ENCODE measurements at places on chromosomes 5 and 9.
A peak's percentile ranks its signal among the peaks of the same experiment; 100 is the strongest.

DNA sequence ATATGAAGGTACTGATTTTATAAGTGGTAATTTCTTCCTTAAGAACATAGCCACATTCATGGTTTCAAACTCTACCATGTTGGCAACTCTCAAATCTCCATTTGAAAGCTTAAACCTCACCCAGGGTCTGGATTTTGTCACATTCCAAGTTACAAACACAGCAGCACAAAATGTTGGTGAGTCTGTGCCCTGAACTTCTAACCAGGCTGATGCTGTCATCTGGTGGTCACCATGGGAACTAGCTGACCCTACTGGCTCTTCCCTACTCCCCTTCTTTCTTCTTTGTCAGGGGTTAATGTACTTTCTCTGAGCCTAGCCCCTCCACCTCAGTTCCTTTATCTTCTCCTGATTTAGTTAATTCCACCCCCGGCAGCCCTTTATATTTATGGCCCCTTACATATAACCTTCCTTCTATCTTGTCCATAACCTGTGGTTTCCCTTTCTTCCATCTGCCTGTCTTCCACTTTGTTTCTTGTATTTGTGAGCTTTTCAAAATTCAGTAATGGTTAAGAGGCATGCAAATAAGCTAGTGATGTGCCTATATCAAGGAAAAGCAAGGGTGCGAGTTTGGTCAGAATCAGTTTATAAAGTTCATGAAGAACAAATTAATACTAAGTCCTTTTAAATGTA lies 35.9 kb downstream of the TGFBR1 start:
- DNase-seq, result peak; percentile 70

GRCh38 chr5:127832067-127832466 lies 128.9 kb downstream of the CCDC192 start:
- DNase-seq, result peak; percentile 10

- no peak for DNase-seq
Observed at GRCh38 chr5:135255461-135256178, 143.4 kb downstream of the MACROH2A1 start.

DNA sequence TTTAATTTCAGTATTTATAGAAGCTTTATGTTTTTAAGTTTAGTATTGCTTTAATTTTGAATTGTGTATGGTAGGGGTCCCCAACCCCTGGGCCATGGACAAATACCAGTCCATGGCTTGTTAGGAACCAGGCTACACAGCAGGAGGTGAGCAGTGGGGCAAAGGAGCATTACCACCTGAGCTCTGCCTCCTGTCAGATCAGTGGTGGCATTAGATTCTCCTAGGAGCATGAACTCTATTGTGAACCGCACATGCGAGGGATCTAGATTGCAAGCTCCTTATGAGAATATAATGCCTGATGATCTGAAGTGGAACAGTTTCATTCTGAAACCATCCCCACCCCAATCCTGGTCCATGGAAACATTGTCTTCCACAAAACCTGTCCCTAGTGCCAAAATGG lies 1.9 kb downstream of the C5 start:
- no peak for DNase-seq

- DNase-seq, result no peak
Observed at GRCh38 chr9:4973902-4974301, 11.2 kb upstream of the JAK2 start.

GRCh38 chr9:70229026-70229425 lies 29.8 kb upstream of the SMC5 start:
- DNase-seq, result no peak

GRCh38 chr5:64690104-64690416 lies 243 bp upstream of the SHISAL2B start:
- no peak for DNase-seq

GRCh38 chr9:138022121-138022741 lies 144.6 kb downstream of the CACNA1B start:
- no peak for DNase-seq

DNA sequence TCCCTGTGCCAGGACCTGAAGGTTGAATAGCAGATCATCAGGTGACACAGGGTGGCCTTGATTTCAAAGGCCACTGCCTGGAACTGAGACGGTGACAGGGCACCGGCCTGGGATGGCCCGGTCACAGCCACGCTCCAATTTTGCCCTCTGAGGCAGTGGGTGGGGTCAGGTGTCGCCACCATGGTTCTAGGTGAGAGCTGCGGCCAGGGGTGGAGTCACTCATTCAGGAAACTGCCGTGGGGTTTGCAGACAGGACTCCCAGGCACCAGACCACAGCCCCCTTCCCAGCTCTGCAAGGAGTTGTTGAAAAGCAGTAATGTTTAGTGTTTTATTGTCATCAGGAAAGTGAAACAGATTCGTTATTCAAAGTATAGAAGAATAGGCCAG lies 17.3 kb upstream of the RNU6ATAC start:
- no peak for DNase-seq

DNA sequence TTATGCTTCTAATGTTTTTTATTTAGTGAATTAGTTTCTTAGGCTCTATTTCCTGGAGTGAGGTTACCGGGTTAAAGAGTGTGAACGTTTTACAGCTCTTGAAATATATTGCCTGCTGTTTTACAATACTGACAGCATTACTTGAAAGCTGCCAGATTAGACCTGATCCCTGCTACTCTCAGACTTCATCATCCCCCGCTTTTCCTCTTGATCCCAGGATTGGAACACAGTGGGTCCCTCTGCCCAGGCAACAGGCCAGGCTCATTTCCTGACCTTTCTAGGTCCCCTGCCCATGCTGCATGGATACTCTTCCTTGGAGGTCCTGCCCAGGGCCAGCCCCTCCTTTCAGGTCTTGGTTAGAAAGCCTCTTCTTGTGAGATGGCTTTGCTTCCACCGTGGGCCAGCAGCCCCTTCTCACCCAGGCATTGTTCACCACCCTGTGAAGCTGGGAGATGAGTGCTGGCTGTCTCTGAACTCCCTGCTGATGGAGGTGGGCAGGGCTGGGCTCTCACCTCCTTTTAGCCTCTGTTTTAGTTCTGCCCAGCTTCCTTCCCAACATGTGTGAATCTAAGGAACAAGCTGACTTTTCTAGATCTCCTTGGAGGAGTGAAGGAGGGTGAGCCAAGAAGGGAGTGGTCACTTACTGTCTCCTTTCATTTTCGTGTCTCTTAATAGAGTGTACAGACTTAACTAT lies 15.5 kb upstream of the FAM120AOS start:
- no peak for DNase-seq

- DNase-seq, result no peak
Observed at GRCh38 chr5:21219251-21219650, 1231.3 kb upstream of the CDH18 start.

GRCh38 chr5:81739291-81739690 lies 11.6 kb downstream of the SSBP2 start:
- no peak for DNase-seq

- DNase-seq, result no peak
Observed at GRCh38 chr5:60722416-60722815, 22.4 kb upstream of the DEPDC1B start.

- no peak for DNase-seq
Observed at GRCh38 chr9:33464045-33464636, 9.6 kb downstream of the NOL6 start.

GRCh38 chr9:126292736-126293521 lies 33.7 kb upstream of the MVB12B start:
- no peak for DNase-seq

DNA sequence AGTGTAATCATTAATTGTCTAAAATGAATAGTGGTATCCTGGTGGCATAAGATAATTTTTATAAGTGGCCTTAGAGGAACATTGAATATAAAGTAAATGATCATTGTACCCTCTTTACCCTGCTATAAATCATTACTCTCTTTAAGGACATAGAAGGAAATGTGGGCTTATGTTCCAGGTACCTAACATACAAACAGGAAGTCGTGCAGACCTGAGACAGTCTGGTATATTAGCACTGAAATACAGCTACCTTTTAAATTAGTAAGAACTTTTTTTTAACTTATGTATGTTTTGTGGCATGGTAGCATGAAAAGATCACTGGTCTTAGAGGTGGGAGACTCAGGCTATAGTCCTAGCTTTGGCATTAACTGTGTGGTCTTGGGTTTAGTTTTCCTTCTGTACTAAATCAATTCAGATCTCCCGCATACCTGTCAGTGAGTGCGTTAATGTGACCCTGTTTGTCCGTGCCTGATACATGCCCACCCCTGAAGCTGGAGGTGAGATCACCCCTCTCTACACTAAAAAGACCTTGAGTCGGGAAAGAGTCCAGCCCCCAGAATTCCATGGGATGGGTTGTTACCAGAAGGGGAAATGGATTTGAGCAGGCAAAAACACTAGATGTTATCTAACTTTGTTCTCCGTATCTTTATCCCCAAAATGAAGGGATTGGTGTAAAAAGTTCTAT lies 59.4 kb upstream of the ERBIN start:
- no peak for DNase-seq

- peak; percentile 30 for DNase-seq
Observed at GRCh38 chr9:92747459-92748232, 17.0 kb downstream of the BICD2 start.

DNA sequence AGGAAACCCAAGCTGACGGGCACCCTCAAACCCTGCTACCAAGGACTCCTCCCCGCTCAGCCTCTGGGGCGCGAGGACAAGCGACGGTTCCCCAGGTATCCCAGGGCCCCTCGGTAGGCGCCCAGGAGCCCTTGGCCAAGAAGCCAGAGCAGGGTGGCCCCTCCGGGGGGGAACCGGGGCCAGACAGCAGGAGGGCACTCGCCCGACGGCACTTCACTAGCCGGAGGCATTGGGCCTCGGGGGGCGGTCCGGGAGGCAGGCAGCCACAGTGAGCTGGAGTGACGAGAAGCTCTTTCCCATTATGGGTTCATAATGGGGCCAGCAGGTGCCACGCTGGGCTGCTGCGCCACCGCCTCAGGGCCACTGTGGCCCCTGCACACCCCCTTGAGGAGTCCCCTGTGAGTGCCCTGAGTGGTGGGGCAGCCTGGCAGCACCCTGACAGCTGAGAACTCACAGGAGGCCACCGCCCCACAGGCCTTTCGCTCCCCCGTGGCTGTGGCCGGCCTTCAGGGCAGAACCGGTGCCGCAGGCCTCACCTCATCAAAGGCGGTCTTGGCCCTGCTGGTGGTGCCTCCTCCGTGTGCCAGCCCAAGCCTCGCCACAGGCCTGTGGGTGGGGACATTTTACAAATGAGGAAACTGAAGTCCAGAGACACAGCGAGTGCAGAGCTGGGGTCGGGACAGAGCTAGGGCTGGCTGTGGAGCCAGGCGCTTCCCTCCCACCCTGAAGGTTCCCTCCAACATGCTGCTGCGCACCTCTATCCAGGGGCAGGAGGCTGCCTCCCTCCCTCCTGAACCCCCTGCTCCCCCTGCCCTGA lies 68.7 kb downstream of the PSMB7 start:
- DNase-seq, result no peak

- no peak for DNase-seq
Observed at GRCh38 chr5:149310947-149311658, 34.2 kb upstream of the GRPEL2 start.

DNA sequence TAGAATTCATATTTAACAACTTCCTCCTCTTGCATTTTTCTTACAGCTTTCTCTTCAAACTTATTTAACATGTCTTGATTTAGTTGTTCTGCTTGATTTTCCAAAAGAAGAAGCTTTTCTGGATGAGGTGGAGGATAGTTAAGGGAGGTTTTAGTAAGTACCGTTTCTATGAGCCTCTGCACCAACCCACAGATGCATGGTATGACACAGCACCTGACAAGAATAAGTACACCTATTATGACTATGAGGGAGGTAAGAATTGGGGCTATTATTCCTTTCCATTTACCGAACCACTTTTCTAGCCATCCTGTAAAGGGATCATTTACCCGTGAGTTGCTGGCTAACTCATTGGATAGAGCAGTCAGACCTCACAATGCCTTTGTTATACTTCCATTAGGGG lies 2.5 kb upstream of the HMGCS1 start:
- DNase-seq, result no peak

DNA sequence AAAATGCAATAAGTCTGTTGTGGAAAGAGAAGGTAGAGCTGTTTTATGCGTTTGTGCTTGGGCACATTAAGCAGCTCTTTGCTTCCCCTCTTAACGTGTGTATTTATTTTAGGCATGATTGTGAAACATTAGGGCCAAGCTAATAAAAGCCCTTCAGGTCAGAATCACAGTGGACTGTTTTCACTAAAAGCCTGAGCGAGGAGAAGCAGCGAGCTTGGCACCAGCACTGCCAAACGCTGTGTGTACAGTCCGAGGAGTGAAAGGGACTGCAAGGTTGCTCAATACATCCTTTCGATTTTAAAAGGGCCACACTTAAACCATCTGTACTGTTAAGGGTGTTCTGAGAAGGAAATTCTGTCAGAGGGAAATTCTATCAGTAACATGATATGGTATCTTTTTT lies 107.2 kb upstream of the CKMT2 start:
- DNase-seq, result peak; percentile 23

DNA sequence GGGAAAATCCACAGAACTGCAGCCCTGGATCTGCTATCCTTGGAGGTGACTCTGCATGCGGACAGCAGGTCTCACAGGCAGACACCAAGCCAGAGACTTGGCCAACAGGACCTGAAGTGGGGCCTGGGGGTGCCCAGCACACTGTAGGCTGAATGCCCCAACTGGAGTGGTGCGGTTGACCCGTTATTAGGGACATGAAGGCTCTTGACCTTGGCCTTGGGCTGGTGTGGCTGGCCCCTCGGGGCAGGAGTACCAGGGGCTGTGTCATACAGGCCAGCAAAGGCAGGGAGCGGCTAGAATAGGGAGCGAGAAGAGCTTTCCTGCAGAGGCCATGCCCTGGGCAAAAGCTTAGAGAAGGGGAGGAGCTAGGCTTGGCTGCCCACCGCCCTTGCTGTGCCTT lies 153.2 kb upstream of the MVB12B start:
- no peak for DNase-seq

DNA sequence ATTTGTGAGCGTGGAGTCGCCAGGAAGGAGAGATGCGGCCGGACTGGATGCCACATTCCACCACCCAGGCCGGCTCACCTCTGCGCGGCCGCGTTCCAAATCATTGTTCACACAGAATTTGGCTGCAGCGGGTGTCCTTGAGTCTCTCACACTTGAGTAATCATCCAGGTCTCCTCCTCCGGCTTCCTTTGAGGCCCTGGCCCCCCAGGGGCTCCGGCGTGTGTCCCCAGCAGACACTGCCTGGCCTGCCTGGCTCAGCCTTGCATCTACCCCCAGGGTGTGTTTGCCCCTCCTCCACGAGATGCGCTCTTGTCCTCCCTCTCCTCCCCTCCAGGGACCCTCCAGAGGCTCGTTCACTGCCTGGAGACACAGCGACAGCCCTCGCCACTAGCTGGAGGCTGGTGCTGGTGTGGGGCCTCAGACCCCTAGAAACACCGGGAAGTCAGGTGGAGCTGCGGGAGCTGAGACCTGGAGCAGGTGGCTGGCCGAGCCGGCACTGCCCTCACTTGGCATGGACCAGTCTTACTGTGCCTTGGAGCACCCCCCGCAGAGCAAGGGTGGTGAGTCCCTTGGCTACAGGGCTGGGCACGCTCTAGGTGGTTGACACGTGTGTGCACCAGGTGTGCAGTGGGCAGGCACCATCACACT lies 7.0 kb upstream of the SLC9A3 start:
- DNase-seq, result no peak

DNA sequence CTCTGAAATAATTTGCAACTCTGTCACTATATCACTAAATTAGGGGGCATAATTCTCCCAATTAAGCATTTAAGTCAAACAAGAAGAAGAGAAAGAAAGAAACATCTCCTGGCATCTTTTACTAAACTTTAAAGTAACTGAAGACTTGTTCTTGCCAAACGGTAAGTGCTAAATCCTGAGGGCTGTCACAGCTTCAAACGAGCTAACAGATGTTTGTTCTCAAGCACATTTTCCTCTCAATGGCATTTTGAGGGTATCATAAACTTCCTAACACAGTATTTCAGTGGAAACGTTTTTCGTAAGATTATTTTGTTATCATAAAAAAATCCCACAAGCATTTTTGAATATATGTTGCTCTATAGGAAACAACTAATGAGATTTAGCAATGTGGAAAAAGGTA lies 169.5 kb upstream of the TAS2R1 start:
- DNase-seq, result no peak

Data from suppressor macrophage (primary cell).